Stimulated activated CD8-positive, alpha-beta memory T cell treated with anti-CD3 and anti-CD28 coated beads, Interleukin-7, amount 100 ng/mL, for 48 hours (primary cell): ENCODE measurements at places on chromosomes 7 and 10.

- DNase-seq = peak; percentile 9
These were observed at the start of gene MICALL2 for GRCh38 chr7:1458683-1459511. Gene MICALL2, minus strand, starts transcription at chr7:1459470. Its CDS starts 144 bp downstream, at chr7:1459326.

GRCh38 chr10:75658915-75659314 lies 227.5 kb downstream of the LRMDA start:
- DNase-seq = no peak

GRCh38 chr7:135877805-135878204 lies 99.4 kb downstream of the MTPN start:
- DNase-seq = no peak

DNA sequence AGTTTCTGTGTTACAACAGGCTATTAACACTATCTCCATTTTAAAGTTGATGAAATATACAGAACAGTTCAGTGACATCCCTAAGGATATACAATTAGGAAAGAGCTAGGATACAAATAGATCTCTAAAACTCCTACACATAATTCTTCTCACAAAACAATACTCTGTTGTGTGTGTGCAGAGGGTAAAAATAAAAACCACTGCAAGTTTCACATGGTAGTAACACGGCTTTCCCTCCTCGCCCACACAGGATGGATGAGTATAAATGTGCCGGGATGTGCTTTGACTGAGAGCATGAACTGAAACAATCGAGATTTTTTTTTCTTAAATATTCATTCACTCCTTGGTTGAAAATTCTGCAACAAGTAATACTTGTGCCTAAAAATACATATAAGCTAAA lies 131.5 kb upstream of the C1QL3 start:
- no peak for DNase-seq

DNA sequence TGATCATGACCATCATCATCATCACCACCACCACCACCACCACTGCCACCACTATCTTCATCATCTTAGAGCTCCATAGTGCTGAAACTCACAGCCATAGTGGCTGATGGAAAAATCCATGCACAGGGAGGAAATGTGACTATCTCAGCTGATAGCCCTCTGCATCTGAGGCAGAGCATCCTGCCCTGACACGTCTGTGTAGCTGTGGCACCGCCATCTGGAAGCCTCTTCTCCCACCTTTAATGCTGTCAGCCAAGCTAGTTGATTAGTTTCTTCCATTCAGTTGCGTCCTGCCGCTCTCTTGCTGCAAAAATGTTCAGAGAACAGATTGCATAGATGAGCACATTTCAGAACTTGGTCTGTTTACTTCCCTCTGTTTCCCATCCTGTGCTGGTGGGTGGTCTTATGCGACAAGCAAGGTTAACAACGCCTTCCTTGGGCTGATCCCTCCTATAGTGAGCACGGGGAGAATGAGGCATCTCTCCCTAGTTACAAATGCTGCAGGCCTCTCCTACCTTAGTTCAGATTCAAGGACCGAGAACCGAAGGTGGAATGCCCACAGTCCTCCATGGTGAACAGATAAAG lies 478.6 kb downstream of the PLXNA4 start:
- no peak for DNase-seq

GRCh38 chr7:15424468-15424867 lies 137.3 kb downstream of the AGMO start:
- no peak for DNase-seq

DNA sequence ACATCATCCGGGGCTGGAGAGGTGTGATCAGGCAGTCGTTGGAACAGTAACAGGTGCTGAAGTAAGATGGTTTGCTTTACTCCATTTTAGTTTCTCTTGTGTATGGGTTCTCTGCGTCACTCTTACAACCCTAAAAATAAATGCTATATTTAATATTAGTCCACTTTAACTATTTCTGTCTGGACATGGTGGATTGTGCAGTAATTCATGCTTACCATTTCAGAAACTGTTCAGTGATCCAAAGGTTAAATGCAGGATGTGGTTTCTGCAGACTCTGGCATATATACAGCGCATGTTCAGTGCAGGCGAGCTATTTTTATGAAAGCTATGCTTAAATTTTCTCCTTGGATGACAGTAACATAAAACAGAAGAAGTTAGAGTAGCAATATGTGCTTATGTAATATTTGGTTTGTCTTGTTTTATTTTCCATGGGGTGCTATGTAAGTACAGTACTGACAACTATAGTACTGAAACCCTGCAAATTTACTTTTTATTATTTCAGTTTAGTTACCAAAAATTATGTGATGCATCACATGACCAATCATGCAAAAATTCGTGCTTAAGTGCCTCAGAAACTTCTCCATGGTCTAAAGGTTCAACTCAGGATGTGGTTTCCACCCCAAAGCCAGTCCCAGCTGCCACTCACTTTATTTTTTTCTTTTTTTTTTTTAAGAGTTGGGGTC lies 46.6 kb upstream of the GRID1 start:
- no peak for DNase-seq

- no peak for DNase-seq
These were observed 115.4 kb upstream of the ETV1 start for GRCh38 chr7:14104861-14105260.

DNA sequence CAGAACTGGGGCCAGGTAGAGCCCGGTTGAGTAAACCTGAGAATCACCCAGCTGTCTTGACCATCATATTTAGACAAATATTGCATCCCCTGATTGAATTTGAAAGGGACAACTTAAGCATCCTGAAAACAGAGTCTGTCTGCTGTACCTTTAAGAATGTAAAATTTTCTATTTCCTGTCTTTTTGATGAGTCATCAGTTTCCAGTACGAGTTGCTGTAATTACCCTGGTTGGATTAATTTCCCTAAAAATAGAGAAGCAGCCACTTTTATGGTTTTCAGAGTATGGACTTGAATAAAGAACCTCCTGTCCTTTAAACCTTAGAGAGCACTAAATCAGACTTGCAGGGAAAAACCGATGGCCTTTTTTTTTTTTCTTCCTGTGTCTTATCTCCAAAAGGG lies 164.6 kb upstream of the SH2B2 start:
- no peak for DNase-seq

DNA sequence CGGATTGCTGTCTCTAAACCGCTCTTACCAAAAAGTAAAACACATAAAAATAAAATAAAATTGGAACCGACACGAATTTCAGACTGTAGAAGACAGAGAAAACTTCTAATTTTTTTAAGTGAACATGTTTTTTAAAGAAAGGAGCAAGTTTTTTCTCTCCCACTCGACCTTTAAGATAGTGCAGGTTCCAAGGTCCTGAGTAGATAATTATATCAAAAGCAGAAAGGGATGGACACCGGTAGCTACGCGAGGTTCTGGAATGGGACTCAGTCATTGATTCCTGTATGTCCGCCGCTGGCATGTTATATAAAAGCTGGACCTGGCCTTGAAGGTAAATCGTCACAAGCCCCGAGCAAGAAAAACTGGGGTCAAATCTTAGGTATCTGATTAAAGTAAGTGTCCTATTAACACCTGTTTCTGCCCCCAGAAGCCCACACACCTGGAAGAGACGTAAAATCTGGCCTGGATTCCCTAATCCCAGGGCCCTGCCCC lies 462 bp upstream of the CISD1 start:
- no peak for DNase-seq
